ENCODE measurements at places on chromosomes 12 and 14. TPM values are rescaled to one million over a fixed set of nuclear protein-coding genes. Genes with fewer than 3 reads are reported as not detected.

DNA sequence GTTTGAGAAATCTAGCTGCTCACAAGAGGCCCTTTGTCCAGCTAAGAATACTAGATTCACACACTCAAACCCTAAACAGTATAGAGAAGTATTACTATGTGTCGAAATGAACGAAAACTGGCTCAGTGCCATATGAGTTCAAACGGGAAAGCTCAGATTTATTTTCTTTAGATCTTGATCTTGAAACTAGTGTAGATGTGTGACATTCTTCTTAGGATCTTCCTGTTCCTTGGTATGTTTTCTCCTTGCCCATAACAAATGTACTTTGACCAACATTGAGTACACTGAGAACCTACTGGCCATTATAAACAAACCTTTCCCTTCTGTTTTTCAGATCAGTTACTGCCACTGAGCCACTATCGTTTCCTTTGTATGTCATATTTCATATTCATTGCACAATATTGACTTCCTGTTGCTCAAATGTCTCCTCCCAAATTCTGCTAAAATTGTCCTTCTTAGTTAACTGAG is 21.3 kb downstream of the MYBPC1 start:
- H3K4me1 ChIP-seq, result peaks cover 11% of the 10 kb centered on the region
- no peak for DNase-seq
- H3K4me3 ChIP-seq, result peak overlapping the region; percentile 52
- H3K27ac ChIP-seq, result peak overlapping the region; percentile 73
- H3K36me3 ChIP-seq, result no peaks in the 10 kb centered on the region

DNA sequence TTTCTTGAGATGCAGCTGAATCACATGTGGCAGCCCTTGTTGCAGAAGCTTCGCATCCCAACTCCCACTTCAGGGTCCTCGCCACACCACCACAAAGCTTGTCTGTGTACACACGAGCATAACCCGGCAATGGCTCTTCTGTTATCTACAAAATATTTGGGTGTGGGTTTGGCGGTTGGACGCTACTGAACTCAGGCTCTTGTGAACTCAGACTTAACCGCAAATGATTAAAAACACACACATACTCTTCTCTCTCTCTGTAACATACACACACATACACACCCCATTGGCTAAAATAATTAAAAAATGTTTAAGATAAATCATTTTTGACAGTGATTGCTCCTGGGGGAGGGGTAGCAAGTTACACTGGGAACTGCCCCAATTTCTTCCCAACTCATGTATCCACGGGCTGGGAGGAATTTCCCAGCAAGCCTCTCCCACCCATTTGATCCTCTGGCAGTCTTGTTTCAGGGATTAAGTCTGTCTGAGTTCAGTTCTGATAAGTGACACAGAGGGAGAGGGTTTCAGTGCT is 63.7 kb upstream of the MANSC4 start:
- no peak overlapping the region for H3K27ac ChIP-seq
- no peaks in the 10 kb centered on the region for H3K4me1 ChIP-seq
- peaks cover 24% of the 10 kb centered on the region for H3K27me3 ChIP-seq
- no peak for DNase-seq
- no peak overlapping the region for H3K4me3 ChIP-seq

- peak overlapping the region; percentile 92 for H3K27ac ChIP-seq
- no peaks in the 10 kb centered on the region for H3K27me3 ChIP-seq
- DNase-seq, result no peak
- H3K4me3 ChIP-seq, result peak overlapping the region; percentile 73
- H3K36me3 ChIP-seq, result peaks cover 53% of the 10 kb centered on the region
Measured at GRCh38 chr12:4293966-4294505, 20.5 kb downstream of the CCND2 start.

DNA sequence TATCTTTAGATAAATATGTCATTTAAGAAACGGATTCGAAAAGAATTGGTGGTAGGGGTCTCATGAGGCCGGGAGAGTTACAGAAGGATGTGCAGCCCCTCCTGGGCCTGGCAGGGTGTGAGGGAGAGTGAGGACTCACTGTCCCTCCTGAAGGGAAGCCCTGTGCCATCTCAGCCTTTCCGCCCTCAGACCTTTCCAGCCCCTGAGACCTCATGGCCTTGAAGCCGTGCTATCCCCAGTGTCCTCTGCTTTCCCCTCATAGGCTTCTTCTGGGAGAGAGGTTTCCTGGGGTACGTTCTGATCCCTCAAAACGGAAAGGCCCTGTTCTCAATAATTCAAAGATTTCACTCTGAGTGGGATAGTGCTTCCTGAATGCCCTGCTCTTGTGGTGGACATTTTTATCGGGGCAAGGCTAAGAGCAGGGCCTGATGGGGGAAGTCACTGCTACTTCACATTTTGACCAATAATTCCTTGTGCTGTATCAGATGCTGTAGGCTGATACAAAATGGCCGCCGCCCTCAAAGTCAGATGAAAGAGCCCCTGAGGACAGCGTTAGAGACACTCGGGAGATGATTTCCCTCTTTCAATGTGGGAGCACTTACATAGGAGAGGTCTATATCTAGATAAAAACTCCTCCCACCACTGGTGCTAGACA is 1.3 kb downstream of the CD4 start:
- H3K36me3 ChIP-seq, result no peaks in the 10 kb centered on the region
- peaks cover 39% of the 10 kb centered on the region for H3K4me1 ChIP-seq
- H3K27me3 ChIP-seq, result peaks cover 24% of the 10 kb centered on the region
- no peak overlapping the region for H3K27ac ChIP-seq
- H3K4me3 ChIP-seq, result no peak overlapping the region

Gene INSM2
- not detected for total RNA-seq

Gene FIGNL2
- 0.74 TPM for total RNA-seq

Measured in activated naive CD8-positive, alpha-beta T cell treated with anti-CD3 and anti-CD28 coated beads, Interleukin-2, amount 10 ng/mL, durations not matched to agents 7 days and 5 days (primary cell).